Activated CD8-positive, alpha-beta memory T cell treated with anti-CD3 and anti-CD28 coated beads for 4 hours (primary cell): ENCODE measurements at places on chromosomes 1 and 21.

DNA sequence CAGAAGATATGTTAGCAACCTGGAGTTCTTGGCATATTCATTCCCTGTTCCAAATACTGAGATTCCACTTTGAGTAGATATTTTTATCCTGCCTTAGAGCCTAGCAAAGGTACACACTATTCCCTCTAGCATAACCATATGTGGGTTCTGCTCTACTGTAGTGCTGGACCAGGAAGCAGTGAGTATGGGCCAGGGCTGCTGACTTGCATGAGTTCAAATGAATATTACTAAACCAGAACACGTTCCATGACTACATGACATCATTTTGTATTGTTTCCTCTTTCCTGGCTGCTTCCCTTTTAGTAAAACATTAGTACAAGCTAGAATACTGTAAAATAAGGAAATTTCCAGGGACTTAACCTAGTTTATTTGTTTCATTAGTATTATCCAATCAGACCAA is 41.1 kb downstream of the TNFSF18 start:
- DNase-seq, result no peak

- DNase-seq, result no peak
These were observed 6.2 kb upstream of the CA6 start for GRCh38 chr1:8939362-8939995.

- DNase-seq, result no peak
These were observed 113.1 kb downstream of the ITSN1 start for GRCh38 chr21:33755354-33755753.

DNA sequence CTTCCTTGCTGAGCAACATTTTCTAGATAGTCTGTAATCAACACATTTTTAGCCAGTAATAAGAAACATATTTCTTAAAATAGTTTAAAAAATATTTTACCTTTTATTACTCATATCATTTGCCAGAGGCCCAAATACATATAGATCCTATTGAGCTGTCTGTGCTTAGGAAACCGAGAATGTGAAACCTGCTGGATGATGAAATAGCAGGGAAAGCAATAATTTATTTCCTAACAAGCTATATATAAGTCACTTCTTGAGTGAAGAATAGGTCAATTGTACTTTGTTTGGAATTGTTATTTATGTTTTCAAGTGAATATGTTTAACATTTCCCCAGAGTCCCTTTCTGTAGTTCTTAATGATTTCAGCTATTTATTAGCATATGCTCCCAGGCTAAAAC is 339.9 kb upstream of the TMPRSS15 start:
- DNase-seq, result no peak

DNA sequence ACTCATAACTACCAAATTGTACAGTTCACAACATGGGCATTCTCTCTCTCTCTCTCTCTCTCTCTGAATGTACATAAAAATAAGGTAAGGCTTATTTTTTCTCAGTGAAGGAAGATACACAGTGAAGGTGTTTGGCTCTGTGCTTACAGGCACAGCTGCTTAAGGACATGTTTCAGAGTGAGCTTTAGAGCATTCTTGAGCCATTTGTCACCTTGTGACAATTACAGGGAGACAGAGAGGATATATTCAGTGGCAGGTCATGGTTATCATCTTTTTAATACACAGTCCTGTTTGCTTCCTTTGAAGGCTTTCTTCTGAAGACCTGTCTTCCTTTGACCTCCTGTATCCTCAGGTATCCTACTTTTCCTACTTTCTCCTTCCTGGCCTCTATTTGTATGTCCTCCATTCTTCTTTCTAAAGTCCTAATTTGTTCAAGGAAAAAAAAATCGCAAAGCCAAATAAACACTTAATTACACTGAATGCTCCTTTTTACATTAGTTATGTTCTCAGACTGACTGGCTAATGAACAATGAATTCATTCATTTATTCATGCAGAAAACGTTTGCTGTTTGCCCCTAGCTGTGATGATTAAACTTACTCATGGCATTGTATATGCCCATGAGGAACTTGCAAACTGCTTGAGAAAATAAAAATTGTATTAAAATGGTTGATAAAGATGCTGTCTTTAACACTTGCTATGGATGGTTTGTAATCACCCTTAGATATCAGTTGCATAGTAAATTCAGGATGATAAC is 33.4 kb downstream of the HSD17B7 start:
- no peak for DNase-seq

DNA sequence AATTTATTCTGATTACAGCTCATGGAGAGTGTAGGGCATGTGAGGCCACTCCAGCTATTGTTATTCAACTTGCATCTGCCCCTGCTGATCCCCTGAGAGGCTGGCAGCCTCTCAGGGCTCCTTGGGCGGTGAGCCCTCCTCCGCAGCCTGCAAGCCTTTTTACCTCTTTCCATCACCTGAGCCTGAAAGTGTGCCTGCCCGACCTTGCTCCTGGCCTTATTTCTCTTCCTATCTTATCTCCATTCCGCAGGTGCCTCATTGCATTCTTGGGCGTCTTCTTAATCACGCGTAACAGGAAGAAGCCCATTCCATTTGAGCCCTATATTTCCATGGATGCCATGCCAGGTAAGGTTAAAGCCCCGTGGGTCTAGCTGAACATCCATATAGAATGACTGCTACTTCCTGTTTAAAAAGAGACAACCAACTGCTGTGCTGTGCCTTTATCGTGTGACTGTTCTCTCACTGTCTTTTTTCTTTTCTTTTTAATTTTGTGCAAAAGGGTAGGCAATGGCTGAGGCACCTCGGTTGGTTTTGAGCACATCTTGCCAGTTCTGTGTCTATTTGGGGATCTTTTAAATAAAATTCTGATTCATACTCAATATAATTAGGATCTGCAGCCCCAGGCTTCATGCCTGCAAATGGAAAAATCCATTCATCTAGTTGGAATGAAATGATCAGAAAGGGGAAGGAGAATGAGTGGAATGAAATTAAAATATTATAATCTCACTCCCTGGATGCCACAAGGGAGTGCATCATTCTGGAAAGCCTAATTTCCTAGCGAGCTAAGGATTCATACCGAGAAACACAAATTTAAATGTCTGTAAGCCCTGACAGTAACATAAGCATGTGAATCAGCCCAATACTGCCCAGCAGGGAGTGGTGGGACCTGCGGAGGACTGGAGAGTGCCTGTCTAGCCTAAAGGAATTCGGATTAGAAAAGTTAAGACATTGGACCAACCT is 38.6 kb upstream of the RCAN3 start:
- no peak for DNase-seq

- no peak for DNase-seq
These were observed 125.2 kb upstream of the PTBP2 start for GRCh38 chr1:96596226-96596922.

DNA sequence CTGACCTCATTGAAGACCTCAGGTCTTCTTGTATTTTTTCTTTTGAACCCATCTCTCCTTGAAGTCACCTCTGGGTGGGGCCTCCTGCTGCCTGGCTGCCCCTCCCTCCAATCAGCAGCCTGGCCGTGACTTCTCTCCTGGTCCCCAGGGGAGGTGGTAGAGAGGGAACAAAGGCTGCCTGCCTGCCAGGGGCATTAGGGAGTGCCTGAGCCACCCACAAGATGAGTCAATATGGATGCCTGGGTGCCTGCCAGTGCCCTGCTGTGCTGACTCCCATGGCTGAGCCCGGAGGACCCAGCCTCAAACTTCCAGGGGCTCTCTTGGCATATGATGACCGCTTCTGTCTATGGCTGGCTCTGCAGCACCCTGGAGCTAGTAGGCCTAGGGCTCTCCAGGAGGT is 5.3 kb upstream of the CDCP2 start:
- no peak for DNase-seq

DNA sequence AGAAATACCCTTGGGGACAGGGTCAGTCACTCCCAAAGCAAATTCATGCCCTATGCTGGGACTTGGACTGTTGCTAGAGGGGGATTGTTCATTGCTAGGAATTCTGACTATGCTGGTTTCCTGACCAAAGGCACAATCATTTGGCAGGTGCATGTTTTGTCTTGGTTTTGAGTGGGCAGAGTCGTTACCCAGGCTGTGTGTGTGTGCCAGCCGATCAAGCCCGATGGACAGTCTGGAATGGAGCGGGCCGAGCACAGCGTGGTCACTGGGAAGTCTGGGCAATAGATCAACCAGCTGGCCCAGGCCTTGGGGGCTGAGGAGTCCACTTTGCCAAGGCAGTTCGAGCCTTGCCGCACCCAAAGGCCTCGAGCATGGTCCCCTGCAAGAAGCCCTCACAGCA is 60.9 kb downstream of the HTR6 start:
- no peak for DNase-seq

DNA sequence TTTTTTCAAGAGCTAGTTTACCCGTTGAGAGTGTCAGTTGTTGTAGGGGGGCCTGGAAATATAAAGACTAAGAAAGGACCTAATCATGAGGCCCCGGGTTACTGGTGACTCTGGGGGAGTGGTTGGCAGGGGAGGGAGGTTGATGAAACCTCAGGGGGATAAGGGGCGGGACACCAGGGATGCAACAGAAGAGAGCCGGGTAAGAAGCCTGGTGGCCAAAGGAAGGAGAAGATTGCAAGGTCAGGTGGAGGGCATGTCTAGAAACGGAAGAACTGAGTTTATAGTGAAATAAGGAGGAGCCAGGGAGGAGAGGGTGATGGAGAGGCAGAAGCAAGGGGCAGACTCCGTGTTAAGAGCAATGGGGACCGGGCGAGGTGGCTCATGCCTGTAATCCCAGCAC is 12.5 kb upstream of the SPOCD1 start:
- no peak for DNase-seq

- no peak for DNase-seq
These were observed 484.3 kb downstream of the LMO4 start for GRCh38 chr1:87812871-87813577.

- DNase-seq, result no peak
These were observed 40.9 kb downstream of the CLSTN1 start for GRCh38 chr1:9782897-9783296.

- no peak for DNase-seq
These were observed 2.1 kb upstream of the LPGAT1 start for GRCh38 chr1:211832661-211833060.

- DNase-seq, result no peak
These were observed 12.2 kb downstream of the UTP25 start for GRCh38 chr1:209839875-209840546.

DNA sequence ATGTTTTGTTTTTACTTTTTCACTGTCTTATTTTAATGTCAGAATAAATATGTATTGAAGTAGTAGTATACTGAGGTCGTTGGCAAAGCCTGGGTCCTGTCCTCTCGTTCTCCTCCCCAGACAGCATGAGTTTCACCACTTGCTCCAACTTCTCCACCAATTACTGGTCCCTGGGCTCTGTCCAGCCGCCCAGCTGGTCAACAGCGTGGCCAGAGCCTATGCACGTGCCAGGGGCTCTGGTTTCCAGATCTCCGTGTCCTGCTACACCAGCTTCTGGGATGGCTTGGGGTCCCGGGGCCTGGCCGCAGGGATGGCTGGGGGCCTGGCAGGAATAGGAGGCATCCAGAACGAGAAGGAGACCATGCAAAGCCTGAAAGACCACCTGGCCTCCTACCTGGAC is 19.3 kb downstream of the PTPN14 start:
- no peak for DNase-seq

DNA sequence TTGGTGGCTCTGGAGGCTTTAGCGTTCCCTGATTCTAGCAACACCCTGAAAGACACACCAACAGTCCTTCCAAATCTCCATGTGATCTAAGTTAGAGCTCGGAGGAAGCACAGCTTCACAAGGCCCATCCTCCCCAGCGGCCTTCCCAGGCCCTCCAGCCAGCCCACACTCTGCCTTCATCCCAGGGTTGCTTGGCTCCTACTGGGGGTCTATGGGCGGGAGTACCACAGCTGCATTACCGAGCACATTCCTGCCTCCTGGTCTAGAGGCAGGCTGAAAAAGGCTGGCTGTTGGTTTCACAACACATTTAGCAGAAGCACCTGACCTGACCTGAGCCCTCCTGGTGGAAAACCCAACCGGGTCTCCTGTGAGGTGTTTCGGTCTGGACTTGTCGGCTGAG is 54.7 kb upstream of the TRIM67 start:
- DNase-seq, result no peak

- no peak for DNase-seq
These were observed 48.7 kb upstream of the LBR start for GRCh38 chr1:225476538-225476988.

GRCh38 chr1:30968220-30968971 is 59.8 kb upstream of the SDC3 start:
- no peak for DNase-seq

DNA sequence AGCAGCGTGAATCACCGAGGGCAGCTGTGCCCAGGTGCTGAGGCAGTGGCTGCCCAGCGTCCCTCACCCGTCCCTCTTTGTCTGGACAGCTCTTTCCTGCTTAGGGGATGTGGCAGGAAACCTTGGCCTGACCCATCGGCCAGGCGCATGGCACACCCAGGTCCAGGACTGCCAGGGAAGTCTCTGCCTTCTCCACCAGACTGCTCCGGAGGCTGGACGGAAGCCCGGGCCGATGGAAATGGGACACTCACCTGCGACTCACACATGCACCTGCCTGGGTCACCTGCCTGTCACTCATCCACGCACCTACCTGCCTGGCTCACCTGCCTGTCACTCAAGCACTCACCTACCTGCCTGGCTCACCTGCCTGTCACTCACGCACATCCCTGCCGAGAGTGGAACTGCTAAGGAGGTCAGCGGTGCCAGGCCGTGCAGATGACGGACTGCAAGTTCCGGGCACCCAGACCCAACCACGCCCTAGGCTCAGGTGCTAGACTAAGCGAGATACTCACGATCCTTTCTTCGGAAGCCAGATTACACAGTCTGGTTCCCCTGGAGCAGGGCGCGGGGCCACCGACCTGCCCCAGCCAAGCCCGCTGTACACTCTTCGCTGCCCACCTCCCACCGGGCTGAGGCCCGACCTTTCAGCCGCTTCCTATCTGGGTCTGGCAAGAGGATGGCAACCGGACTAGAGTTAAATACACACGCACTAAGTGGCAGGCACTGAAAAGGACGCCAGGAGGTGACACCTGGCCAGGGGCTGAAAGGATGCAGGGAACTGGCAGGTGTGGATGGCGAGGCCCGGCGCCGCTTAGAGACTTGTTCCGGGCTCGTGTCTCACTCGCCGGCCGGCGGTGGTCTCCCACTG is 1.1 kb downstream of the UBE2J2 start:
- DNase-seq, result no peak

GRCh38 chr1:58768971-58769808 is 14.7 kb downstream of the JUN start:
- DNase-seq, result no peak

DNA sequence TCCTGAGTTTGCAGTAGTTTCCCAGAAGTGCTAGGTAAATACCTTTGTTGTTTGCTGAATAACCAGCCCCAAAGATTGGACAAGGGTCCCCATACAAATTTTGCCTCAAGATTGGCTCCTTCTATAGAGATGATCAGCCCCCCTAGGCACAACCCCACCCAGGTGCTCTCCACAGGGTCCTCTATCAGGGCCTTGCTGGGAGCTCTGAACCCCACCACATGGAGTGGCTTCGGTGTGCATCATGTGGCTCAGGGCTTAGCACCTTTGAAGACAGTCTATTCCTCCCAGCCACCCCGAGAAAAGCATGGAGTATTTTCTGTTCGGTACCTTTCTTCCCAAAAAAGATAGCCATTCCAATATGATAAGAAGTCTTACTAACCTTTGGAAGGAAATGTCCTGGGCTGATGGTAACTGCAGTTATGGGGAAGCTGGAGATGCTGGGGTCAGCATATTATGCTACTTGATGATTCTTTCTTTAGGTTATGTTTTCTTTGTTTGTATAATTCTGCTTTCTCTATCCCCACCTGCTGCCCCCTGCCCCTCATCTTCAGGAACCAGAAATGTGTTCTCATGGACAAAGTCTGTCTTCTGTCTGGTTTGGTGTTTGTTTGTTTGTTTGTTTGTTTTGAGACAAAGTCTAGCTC is 5.0 kb upstream of the TSPAN1 start:
- no peak for DNase-seq
